ENCODE measurements at places on chromosomes 6 and 20.

DNA sequence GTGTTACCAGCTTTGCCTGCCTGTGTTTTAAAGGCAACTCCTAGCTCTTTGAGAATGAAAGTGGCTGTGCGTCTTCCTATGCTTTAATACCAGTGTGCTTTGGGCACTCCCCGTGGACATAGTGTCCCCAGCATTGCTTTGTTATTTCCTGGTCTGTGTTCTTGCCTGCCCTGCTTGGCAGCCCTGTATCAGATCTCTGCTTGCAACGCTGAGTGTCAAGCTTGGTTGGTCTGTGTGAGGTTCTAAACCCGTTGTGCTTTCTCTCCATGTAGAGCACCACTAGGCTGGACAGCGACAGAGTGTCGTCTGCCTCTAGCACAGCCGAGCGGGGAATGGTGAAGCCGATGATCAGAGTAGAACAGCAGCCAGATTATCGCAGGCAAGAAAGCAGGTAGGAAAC lies 80.2 kb downstream of the AFDN start:
- no peak for DNase-seq

- DNase-seq: no peak
Measured at GRCh38 chr6:77425216-77425615, 38.1 kb downstream of the HTR1B start.

DNA sequence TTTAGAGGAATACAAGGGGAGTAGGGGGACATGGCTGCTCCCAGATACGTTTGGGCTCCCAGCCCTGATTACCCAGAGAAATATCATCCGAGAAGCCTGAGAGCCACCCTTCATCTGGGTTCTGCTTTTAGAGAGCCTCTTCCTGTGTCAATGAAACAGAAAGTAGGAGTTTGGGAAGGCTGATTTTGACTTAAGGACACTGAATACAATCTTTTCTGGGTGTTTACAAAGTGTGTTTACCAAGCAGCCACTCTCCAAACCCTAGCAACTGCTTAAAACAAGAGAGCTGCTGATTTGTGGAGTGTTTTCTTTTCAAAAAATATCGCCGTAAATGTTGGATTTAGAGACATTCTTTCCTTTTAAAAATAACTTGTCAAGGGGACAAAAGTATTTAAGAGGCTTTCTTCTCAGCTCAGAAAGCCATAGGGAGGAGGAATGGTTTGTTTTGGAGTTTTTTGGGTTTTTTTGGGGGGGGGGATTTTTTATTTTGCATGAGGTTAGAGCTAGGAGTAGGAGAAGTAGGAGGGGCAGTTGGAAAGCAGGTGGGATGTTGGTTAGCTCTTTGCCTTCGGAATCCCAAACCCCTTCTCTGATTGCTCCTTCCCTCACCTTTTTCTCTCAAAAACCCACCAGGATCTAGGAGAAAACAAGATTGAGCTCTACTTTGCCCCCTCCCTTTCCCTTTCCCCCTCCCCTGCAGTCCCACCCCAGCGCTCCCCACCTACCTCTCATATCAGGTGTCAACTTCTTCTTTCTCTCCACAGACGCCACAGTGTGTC lies 12.4 kb downstream of the MAFB start:
- DNase-seq: no peak

DNA sequence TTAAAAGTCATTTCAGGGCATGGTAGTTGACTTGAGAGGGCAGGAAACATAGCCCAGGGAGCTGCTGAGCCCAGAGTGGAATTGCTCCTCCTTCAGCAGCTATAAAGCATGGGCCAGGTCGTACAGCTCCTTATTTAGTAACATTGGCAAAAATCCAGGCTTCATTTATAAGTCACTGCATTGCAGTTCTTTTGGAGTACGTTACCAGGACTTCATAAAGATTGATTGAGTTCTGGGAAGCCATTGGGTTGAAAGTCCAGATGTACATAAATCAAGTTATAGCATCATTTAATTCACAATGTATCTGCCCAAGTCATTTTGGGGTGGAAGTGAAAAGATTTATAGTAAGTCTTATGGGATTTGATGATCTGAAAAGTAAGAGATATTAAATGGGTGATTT lies 53.0 kb upstream of the ANKEF1 start:
- DNase-seq: no peak

GRCh38 chr20:60512443-60512842 lies 554.2 kb downstream of the CDH26 start:
- DNase-seq: no peak

All from B cell (primary cell).